AG04450 (cell line): ENCODE measurements at places on chromosomes 16 and 17. TPM values are rescaled to one million over a fixed set of nuclear protein-coding genes. Genes with fewer than 3 reads are reported as not detected.

DNA sequence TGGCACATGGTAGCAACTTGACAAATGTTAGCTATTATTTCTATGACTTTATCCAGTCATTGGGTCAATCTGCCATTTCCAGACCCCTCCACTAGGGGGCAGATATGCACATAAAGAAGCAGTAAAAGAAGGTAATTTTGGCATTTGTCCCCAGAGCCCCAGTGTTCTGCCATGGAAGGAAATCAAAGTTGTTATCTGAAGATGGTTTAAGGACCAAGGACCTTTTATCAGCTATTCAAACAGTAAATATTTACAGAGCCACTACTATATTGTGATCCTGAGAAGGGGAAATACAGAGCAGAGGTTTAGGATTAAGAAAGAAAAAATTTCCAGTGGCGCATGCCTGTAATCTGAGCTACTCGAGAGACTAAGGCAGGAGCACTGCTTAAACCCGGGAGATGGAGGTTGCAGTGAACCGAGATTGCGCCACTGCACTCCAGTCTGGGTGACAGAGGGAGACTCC, 20.0 kb downstream of the TRAF4 start:
- peak; percentile 51 for DNase-seq

DNA sequence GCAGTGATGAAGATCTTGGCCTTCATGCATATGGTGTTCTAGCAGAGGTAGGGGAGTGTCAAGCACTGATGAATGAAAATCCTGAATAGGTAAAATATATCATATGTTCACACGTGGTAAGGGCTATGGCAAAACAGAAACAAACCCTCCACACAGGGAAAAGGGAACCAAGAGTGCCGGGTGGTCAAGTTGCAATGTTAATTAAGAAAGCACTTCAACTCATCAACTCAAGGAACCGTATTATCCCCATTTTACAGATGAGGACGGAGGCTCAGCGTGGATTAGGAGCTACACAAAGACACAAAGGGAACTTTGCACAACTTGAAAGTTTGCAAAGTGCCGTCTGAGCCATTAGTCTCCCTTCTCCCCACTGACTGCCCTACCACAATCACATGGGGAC, 28.1 kb upstream of the MEOX1 start:
- DNase-seq, result no peak

- DNase-seq, result no peak
Observed at GRCh38 chr17:40565769-40566409, 617 bp upstream of the CCR7 start.

SNAI3 gene
- polyA plus RNA-seq, result 0.04 and 0.06 TPM in 2 replicates

C16orf74 gene
- polyA plus RNA-seq, result 3.2 and 5.0 TPM in 2 replicates

DNA sequence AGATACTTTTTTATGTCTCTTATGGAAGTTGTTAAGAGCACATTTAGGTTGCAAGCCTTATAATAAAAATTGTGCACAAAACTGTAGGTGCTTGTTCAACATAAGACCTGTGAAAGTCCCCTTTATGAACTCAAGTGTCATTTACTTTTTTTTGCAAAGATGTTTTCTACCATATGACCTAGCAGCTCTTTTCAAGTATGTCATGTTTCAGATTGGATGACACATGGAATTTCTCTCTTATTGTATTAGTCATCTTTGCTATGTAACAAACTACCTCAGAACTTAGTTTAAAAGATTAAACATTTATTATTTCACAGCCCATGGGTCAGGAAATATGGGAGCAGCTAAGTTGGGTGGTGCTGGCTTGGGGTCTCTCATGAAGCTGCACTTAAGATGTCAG, 57.9 kb downstream of the PHKB start:
- no peak for DNase-seq

GRCh38 chr17:61305024-61305423, 94.6 kb upstream of the TBX2 start:
- DNase-seq, result no peak

GPR142 gene
- polyA plus RNA-seq, result not detected in 2 replicates

KRT17 gene
- 2.8 and 4.9 TPM in 2 replicates for polyA plus RNA-seq

- no peak for DNase-seq
Observed at GRCh38 chr16:80990577-80990976, 16.1 kb downstream of the CMC2 start.

APOH gene
- not detected in 2 replicates for polyA plus RNA-seq

GSDMA gene
- polyA plus RNA-seq, result not detected in 2 replicates

- DNase-seq, result no peak
Observed at GRCh38 chr17:61834610-61835009, 28.7 kb downstream of the BRIP1 start.

DNA sequence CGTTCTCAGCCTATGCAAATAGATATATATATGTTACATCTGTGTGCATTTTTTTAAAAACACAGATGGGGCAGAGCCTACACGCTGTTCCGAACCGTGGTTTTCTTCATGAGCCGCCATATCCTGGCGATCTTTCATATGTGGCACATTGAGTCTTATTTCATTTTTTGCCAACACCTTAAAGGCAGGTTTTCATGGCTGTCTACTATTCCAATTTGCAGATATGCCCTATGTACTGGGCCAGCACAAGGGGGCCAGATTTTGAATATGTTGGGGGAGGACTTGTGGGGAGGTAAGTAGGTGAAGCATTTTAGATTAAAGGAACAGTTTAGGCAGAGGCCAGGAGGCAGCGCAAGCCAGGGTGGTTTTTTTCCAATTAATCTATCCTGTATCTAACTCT, 16.0 kb downstream of the WFDC1 start:
- no peak for DNase-seq

GRCh38 chr17:41615454-41615853, 2.9 kb upstream of the KRT16 start:
- DNase-seq, result no peak

- no peak for DNase-seq
Observed at GRCh38 chr17:78923660-78924453, 1.3 kb downstream of the TIMP2 start.

RASL10B gene
- polyA plus RNA-seq, result 3.3 and 4.3 TPM in 2 replicates

KRT27 gene
- polyA plus RNA-seq, result not detected in 2 replicates

GRCh38 chr16:67301080-67301782, 21.9 kb downstream of the PLEKHG4 start:
- DNase-seq, result no peak

HS3ST3A1 gene
- polyA plus RNA-seq, result 6.6 and 11.9 TPM in 2 replicates
